ENCODE measurements at places on chromosomes 5 and 9.

DNA sequence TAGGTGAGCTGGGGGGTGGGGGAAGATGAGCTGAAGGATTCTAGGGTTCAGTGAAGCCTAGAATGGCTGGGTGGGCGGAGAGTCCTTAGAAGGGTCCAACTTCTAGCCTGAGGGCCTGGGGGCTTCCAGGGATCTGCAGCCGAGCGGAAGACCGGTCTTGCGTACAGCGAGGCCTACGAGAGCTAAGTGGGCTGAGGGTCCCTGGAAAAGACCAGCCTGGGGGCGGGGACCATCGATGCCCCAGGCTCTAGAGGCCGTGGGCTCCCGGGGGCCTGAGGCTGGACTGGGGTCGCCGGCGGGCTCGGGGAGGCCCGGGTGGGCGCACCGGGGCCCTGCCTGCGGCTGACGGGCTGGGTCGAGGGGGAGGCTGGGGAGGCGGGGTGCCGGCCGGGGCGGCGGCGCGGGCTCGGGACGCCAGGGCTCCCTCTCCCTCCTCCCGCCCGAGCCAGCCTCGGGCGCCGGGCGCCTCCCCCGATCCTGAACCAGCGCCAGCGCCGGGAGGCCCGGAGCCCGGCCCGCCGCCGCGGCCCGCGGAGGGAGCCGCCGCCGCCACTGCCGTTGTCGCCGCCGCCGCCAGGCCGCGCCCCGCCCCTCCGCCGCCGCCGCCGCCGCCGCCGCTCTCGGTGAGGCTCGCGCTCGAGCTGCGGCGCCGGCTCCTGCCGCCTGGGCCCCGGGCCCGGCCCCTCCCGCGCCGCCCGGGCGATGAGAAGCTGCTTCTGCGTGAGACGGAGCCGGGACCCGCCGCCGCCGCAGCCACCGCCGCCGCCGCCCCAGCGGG, at the start of gene MVB12B:
TSS of gene MVB12B (plus strand) at position 602 of the 778 bp plus-strand sequence. CDS start at position 703, 101 bp downstream.
- DNase-seq = no peak

- DNase-seq = no peak
Measured at GRCh38 chr5:160788102-160788660, 63.8 kb downstream of the ATP10B start.

- no peak for DNase-seq
Measured at GRCh38 chr5:1294835-1295649, at the start of gene TERT. TERT (minus strand) TSS chr5:1295068; CDS start chr5:1294989, 79 bp downstream.

DNA sequence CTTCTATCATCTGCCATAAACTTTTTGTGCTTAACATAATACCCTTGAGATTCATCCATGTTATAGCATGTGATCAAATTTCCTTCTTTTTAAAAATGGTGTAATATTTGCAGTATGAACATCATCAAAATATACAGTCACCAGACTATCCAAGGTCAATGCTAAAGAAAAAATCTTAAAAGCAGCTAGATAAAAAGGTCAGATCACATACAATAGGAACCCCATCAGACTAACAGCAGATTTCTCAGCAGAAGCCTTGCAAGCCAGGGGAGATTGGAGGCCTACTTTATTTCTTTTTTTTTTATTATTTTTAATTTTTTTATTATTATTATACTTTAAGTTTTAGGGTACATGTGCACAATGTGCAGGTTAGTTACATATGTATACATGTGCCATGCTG, 37.2 kb downstream of the FAM170A start:
- DNase-seq = no peak

GRCh38 chr5:31397926-31398557, 133.9 kb downstream of the DROSHA start:
- DNase-seq = no peak
